ENCODE measurements at places on chromosomes 7 and 10.

DNA sequence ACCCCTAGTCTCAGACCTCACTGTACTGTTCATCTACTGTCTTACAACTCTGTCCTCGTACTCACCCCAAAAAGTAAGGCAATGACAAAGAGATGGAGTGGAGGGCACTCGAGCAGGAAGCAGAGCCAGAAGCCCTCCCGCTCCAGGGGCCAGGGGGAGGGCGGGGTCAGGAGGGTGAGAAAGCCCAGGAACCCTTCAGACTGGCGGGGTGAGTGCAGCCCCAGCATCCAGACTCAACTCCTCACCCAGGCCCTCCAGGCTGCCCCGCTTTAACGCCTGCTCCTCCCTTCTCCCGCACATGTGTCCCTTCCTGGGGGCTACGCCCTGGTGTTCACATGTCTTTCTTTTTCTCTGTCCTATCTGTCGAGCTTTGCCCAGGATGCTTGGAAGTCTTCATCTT, 66.1 kb downstream of the CALML3 start:
- DNase-seq = no peak

DNA sequence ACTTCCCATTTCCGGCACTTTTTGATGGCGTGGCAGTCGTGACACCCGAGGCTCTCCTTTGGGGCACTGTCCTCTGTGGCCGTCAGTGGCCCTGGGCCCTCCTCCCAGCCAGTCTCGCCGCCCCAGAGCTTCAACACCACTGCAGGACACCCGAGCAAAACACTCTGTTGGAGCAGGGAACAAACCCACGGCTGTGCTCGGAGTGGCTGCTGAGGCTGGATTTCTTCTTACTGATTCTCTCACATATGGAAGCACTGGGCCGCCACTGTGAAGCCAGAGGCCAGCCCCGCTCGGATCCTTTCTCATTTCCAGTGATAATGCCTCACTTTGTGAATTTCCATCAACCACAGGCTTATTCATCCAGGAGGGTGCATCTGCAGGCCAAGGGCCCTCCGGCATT, 58.2 kb upstream of the CYTH3 start:
- DNase-seq = no peak

DNA sequence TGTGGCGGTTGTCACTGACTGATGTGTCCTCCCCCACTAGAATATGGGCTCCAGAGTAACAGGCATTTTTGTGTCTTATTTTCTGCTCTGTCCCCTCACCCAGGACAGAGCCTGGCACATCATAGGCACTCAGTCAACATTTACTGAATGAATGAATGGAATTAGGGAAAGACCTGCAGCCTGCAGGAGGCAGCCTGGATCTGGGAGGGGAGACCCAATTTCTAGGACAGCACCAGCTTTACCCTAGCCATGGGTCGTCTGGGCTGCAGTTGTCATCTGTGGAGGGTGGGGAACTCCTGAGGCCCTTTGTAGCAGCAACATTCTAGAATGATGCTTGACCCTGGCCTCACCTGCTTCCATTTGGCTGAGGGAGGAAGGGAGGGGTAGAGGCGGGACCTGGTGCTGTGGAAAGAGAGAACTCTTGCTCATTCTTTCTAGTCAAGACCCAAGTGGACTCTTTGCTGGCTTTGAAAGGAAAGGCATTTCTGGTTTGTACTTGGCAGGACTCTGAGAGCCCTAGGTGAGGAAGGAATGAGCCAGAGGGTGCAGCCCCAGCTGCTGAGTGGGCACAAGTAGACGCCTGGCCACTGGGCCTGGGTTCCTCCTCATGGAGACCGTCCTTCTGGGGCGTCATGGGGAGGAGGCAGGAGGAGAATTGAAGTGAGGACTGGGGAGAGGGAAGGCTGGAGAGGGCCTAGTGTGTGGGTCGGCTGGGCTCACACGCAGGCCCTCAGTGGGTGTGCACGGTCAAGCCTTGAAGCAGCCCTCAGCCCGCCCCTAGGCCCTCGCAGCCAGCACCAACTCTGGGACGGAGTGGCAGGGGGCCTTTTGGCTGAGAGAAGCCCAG, 8.9 kb downstream of the FGF8 start:
- DNase-seq = no peak

DNA sequence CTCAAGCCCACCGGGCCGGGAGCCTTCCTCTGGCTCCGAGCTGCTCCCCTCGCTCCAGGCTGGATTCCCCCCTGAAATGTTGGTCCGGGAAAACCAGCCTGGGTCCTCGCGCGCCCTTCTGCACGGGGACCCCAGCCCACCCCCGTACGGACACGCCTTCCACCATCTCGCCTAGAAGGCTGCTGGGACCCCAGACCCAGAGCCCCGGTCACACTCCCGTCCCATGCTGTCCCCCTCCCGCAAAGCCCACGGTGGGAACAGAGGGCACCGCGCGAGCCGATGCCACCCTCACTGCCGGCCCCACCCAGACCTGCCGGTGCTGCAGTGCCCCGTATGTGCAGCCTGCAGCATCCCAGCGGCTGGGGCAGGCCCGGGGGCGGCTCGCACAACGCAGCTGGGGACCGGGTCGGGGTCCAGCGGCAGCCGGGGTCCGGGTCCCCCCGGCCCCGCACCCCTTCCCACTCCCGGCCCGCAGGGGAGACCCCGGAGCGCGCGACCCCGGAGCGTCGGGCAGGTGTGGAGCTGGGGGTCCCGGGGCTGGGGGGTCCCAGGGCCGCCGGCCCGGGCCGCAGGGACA, 871 bp downstream of the SPOCK2 start:
- DNase-seq = no peak

DNA sequence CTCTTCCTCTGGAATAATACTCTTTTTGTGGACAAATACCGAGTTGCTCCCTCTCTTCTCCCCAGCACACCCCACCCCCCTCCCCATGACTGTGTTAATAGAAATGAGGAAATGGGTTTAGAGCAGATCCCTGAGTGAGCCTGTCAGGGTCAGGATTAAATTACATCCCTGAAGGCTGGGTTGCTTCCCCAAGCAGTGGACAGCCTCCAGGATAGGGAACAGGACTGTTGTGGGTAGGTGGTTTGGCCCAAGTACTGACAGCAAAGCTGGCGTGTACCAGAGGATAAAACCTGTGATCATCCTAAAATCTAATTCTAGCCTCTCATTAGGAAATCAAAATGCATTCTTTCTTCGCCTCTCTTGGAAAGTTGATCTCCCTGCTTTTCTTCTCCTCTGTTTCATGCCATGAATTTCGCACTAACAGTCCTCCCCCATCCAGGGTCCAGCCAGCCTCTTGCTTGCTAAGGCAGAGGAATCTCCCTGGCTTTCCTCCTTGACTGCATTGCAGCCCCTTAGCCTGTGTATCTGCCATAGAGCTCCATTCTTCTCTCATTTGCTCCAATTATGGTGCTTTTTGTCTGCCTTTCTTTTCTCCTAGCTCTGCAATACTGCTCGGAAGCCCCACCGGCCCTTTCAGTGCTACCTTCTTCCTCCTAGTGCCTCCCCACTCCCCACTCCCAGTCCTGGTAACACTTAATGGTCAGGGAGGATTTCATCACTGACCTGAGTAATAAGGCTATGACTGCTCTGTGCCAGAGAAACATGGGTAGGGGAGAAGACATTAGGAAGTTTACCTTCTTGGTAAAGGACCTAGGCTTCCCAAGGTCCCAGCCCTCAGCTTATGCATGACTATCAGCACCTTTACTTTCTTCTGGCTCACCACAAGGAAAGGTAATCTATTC, 8.4 kb downstream of the LRRC4 start:
- no peak for DNase-seq
